NCI-H1436 (cell line): ENCODE measurements at places on chromosomes 12 and 14.

- DNase-seq: no peak
These were observed 101.6 kb downstream of the SLC25A47 start for GRCh38 chr14:100424504-100425428.

DNA sequence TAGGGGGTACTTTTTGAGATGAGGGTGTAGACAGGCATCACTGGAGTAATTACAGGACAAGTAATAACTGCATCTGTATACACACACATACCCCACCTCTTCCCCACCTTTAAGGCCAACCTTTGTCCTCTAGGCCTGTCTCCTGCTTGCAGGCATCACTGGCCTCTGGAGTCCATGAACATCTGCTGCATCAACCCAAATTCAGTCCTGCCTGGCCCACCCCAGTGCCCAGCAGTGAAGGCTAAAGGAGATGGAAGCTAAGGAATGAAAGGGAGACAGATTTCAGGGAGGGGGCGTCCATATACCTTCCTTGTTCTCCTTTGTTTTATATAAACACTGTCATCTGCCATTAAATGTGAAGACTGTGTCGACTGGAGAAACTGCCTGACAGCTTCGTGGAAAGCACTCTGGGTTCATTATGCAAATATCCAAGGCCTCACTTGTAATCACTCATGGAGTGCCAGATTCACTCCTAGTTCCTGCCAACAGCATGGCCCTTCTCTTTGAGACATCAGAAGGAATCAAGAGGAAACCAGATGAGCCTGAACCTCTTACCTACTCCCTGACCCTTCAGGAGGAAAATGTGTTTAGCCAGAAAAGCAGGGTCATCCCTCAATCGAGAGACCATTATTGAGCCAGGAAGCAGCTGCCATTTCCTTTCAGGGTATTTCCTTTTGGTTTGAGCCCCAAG lies 64.4 kb downstream of the SERPINA3 start:
- DNase-seq: no peak

DNA sequence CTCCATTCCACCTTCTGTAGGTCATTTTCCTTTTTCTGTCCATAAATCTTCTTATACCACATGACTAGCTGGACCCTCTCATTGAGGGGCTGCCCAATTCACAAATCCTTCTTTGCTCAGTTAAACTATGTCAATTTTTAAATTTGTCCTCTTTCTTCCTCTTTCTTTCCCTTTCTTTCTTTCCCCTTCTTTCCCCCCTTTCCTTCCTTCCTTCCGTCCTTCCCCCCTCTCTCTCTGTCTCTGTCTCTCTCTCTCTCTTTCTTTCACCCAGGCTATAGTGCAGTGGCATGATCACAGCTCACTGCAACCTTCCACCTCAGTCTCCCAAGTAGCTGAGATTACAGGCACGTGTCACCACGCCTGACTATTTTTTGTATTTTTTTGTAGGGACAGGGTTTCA lies 47.1 kb upstream of the TMEM263 start:
- no peak for DNase-seq

DNA sequence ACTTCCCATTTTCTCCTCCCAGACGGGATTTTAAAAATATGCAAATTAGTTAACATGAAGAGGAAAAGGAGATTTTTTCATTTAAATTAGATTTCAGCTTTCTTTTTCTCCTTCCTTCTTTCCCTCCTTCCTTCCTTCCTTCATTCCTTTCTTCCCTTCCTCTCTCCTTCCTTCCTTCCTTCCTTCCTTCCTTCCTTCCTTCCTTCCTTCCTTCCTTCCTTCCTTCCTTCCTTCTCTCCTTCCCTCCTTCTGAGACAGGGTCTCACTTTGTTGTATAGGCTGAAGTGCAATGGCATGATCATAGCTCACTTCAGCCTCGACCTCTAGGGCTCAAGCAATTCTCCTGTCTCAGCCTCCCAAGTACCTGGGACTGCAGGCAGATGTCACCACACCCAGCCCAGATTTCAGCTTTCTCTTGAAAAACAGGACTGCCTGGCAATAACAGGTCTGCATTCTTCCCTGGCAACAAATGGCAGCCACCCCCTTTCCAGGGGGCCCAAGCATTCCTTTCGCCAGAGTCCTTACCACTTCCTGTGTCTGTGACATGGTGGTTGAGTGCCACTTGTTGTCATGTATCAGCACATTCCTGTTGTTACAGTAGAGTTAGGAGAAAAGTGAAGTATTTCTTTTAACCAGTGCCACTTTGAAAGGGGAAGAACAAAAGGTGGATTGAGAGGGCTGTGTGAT lies 119.1 kb downstream of the PTPN11 start:
- DNase-seq: no peak

- DNase-seq: no peak
These were observed 292.1 kb downstream of the CACNA1C start for GRCh38 chr12:2344885-2345284.

GRCh38 chr12:6775185-6776174 lies 3.2 kb downstream of the LAG3 start:
- DNase-seq: no peak

DNA sequence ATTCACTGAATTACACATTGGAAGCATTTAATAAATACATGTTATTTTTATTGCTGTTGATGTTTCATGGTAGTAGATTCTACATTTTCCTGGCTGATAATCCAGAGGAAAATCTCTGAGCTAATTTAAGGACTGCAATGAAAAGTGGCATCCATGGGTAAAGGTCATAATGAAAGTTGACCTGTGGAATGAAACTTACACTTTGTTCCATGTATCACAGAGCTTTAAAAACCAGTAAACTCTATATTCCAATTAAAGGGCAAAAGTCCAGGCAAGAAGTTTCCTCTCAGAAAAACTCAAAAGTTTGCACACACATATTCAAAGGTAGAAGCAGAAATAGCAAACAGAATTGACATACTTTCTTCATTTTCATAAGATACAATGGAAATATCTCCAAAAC lies 44.8 kb upstream of the MYF6 start:
- no peak for DNase-seq
